ENCODE measurements at places on chromosomes 7 and 10. TPM values are rescaled to one million over a fixed set of nuclear protein-coding genes. Genes with fewer than 3 reads are reported as not detected.

Gene NRF1
- 22.9 TPM for total RNA-seq

DNA sequence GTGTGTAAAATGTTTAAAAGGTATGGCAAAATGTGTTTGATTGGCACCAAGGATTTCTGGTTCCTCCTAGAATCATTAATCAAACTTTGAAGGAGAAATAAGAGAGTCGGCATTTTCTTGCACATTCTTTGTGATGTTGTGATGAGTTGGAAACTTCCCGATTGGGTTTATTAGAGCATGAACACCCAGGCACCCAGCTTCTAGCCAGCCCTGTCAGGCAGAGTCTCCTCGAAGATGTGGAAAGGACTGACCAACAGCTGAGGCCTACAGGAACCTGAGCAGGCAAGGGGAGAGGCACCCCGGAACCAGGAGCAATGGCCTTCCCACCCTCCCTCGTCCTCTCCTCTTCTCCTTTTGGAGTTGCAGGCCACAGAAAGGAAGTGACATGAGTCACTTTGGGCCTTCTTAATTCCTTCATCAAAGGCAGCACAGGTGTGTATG is 68.7 kb downstream of the EGFR start:
- H3K36me3 ChIP-seq, result no peaks in the 10 kb centered on the region
- H3K27ac ChIP-seq, result no peak overlapping the region
- peaks cover 10% of the 10 kb centered on the region for H3K4me1 ChIP-seq

GRCh38 chr10:130958981-130959751 is 352.4 kb downstream of the TCERG1L start:
- H3K27me3 ChIP-seq, result no peaks in the 10 kb centered on the region
- no peak for DNase-seq
- H3K4me1 ChIP-seq, result no peaks in the 10 kb centered on the region
- no peak overlapping the region for H3K27ac ChIP-seq

DNA sequence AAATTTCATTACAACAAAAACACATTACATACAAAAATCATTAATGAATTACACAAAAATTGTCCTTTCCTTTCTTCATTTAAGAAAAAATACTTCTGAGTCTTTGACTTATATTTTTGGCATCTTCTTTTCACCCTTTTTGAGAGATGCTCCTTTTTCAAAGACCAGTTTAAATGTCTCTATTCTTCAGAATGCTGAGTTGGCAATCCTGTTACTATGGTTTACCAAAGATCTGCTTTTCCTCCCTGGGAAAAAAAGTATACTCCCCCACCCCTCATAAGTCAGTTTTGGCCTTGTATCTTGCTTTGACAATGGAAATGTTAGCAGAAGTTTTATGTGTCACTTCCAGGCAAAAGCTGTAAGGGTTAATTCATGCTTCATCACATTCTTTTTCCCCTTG is 198.4 kb upstream of the GRM3 start:
- H3K27me3 ChIP-seq, result no peaks in the 10 kb centered on the region
- H3K4me1 ChIP-seq, result no peaks in the 10 kb centered on the region
- DNase-seq, result no peak
- no peaks in the 10 kb centered on the region for H3K36me3 ChIP-seq
- no peak overlapping the region for H3K27ac ChIP-seq
- no peak overlapping the region for H3K4me3 ChIP-seq

DNA sequence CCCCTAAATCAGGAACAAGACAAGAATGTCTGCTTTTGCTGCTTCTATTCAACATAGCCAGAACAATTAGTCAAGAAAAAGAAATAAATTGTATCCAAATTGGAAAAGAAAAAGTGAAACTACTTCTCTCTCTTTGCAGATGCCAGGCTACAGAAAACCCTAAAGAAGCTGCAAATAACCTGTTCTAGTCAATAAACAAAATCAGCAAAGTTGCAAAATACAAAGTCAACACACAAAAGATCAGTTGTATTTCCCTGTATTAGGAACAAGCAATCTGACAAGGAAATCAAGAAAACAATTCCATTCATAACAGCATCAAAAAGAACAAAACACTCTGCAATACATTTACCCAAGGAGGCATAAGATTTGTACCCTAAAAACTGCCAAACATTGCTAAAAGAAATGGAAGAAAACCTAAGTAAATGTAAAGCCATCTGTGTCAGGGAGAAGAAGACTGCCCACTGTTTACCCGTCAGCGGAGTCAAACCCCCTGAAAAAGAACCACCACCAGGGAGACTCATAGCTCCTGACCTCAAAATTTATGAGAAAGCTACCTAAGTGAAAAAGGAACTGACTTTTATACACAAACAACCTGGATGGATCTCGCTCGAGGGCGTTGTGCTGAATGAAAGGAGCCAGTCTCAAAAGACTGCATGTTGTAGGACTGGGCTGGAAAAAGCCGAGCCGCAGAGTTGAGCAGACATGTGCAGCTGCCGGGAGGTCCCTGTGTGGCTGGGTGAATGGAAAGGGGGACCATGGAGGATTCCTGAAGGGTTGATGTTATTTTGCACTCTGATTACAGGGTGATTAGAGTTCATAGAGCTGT is 263.1 kb downstream of the MAD1L1 start:
- no peaks in the 10 kb centered on the region for H3K4me1 ChIP-seq
- no peaks in the 10 kb centered on the region for H3K36me3 ChIP-seq
- no peak overlapping the region for H3K27ac ChIP-seq
- no peak for DNase-seq
- H3K4me3 ChIP-seq, result no peak overlapping the region

Measured in neural progenitor cell (in vitro differentiated cells).